Right atrium auricular region (tissue), 2 donors: ENCODE measurements at places on chromosomes 5 and 9. TPM values are rescaled to one million over a fixed set of nuclear protein-coding genes. Genes with fewer than 3 reads are reported as not detected.
A peak's percentile ranks its signal among the peaks of the same experiment; 100 is the strongest.

GRCh38 chr9:90724112-90724511, 77.5 kb upstream of the SYK start:
- DNase-seq = no peak
- H3K36me3 ChIP-seq = no peaks in the 10 kb centered on the region
- H3K4me1 ChIP-seq = no peaks in the 10 kb centered on the region
- H3K4me3 ChIP-seq = no peak overlapping the region

TAF11L10 gene
- not detected for total RNA-seq

ANGPTL2 gene
- 42.8 TPM for total RNA-seq

- H3K27ac ChIP-seq = no peak overlapping the region
- H3K27me3 ChIP-seq = no peaks in the 10 kb centered on the region
- no peak overlapping the region for H3K4me3 ChIP-seq
- no peaks in the 10 kb centered on the region for H3K4me1 ChIP-seq
- DNase-seq = no peak
- no peaks in the 10 kb centered on the region for H3K36me3 ChIP-seq
Observed at GRCh38 chr5:143484601-143485000, 81.1 kb upstream of the NR3C1 start.

DNA sequence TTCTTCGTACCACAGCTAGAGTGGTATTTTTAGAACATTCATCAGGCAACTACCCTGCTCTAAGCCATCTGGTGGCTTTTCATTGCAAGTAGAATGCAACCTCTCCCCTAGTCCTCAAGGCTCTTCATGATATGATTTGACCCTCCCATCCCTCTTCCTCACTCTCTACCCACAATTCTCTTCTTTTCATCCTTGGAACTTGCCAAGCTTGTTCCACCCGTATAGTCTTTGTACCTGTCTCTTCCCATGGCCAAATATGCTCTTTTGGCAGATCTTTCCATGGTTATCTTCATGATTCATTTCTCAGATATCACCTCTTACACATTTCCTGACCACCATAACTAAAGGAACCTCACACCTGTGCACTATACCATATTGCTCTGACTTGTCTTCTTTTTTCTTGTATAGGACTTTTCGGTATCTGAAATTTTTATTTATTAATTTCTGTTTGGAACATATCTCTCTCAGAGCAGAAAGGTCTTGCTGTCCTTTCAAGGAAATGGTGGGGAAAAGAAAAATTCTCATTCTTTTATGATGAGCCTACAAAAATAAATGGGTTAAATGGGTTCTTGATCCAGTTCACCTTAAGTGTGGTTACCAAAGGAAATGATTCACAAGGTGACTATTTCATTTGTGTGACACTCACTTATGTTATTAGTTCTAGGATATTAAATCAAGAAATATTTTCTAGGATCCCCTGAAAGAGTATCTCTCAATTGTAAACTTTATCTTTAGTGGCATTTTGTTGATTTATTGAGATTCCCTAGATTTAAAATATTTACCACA, 3.7 kb upstream of the CD274 start:
- no peaks in the 10 kb centered on the region for H3K27me3 ChIP-seq
- DNase-seq = no peak
- H3K4me3 ChIP-seq = no peak overlapping the region
- no peaks in the 10 kb centered on the region for H3K36me3 ChIP-seq
- H3K27ac ChIP-seq = no peak overlapping the region
- no peaks in the 10 kb centered on the region for H3K4me1 ChIP-seq

FGD3 gene
- total RNA-seq = 3.3 TPM

GRCh38 chr9:127035423-127035822, 87.0 kb downstream of the ANGPTL2 start:
- H3K4me3 ChIP-seq = no peak overlapping the region
- no peaks in the 10 kb centered on the region for H3K36me3 ChIP-seq
- H3K4me1 ChIP-seq = no peaks in the 10 kb centered on the region

PLAC8L1 gene
- total RNA-seq = not detected

DNA sequence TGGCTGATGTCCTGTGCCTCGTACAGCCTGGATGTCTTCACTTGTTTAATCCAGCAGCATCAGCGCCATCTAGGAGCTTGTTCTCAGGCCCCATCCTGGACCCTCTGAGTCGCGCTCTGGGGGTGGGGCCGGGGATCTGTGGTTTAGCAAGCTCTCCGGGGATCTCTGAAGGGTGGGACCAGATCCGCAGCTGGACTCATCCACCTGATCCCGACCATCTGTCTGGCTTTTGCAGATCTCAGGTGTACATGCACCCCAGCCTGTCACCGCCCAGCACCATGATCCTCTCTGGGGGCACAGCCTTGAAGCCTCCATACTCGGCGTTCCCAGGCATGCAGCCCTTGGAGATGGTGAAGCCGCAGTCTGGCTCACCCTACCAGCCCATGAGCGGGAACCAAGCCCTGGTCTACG, 15.1 kb upstream of the POMT1 start:
- H3K4me3 ChIP-seq = no peak overlapping the region
- H3K27me3 ChIP-seq = no peaks in the 10 kb centered on the region
- no peaks in the 10 kb centered on the region for H3K4me1 ChIP-seq
- no peak for DNase-seq

DNA sequence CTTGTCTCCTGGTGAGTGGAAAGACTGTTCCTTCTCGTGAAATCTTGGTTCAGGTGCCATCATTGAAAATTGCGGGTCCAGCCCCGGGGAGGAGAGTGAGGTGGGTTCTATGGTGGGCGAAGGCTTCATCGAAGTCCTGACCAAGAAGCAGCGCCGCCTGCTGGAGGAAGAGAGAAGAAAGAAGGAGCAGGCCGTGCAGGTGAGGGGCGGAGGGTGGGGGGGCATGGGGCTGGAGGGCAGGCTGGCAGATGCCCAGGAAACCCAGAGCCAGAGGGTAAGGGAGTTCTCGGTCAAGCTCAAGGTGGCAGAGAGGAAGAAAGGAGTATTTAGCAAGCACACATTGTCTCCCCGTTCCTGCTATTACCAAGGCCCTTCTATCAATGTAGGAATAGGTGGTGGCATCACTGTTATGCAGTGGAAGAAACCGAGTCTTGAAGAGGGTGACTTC, 24.3 kb upstream of the POMT1 start:
- no peaks in the 10 kb centered on the region for H3K4me1 ChIP-seq
- peaks cover 97% of the 10 kb centered on the region for H3K36me3 ChIP-seq

DNA sequence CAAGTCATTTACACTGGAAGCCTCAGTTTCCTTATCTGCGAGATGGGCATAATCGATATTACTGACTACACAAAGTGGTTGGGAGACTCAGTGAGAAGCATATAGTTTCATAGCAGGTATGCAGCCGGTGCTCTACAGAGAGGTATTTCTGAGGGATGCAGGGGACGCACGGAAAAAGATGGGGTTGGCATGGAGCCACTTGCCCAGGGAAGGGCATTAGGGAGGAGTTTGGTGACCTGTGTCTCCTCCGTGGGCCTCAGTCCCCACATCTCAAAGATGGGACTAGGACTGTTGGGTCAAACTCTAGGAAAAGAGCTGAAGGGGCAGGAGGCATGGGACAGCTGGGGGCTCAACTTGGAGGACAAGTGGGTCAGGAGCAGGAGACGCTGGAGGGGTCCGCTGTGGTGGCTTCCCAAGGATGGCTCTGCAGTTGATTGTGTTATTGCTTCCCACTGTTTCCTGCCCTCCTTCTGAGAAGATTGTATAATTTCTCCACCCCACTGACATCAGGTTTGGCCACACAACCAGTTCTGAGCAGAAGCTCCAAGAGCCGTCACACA, 158.6 kb upstream of the ALDH1B1 start:
- H3K27me3 ChIP-seq = no peaks in the 10 kb centered on the region
- H3K4me3 ChIP-seq = no peak overlapping the region
- H3K4me1 ChIP-seq = no peaks in the 10 kb centered on the region
- no peak overlapping the region for H3K27ac ChIP-seq

- H3K36me3 ChIP-seq = no peaks in the 10 kb centered on the region
- H3K27ac ChIP-seq = no peak overlapping the region
- H3K4me3 ChIP-seq = no peak overlapping the region
- H3K27me3 ChIP-seq = no peaks in the 10 kb centered on the region
- no peak for DNase-seq
- no peaks in the 10 kb centered on the region for H3K4me1 ChIP-seq
Observed at GRCh38 chr9:13974891-13975290, 339.1 kb downstream of the NFIB start.

DNA sequence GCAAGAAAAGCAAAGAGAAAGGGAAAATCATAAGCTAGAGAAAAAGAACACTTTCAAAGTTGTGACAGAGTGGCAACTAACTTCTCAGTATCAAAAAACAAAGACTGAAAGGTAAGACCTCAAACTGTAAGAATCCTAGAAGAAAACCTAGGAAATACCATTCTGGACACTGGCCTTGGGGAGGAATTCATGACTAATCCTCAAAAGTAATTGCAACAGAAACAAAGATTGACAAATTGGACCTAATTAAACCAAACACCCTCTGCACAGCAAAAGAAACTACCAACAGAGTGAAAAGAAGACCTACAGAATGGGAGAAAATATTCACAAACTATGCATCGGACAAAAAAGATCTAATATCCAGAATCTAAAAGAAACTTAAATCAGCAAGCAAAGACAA, 79.1 kb downstream of the FEM1C start:
- H3K36me3 ChIP-seq = no peaks in the 10 kb centered on the region
- no peak overlapping the region for H3K4me3 ChIP-seq
- no peak for DNase-seq
- no peak overlapping the region for H3K27ac ChIP-seq
- H3K4me1 ChIP-seq = no peaks in the 10 kb centered on the region

DNA sequence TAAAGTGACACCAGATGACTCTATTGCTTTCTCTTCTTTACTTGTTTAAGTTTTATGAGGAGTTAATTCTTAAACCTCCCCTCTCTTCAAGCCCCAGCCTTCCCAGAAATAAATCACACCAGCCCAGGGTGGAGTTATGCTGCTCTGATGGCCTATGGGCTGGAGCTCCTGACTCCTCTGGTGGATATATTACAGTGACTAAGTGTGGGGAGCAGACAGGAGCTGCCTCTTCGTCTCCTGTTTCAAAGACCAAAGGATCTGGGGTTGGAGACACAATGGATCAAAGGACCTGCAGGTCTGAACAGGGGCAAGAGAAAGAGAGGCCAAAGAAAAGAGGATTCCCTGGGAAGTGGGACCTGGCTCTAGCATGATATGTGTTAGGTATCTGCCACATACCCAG, 312.0 kb upstream of the MSX2 start:
- H3K36me3 ChIP-seq = no peaks in the 10 kb centered on the region
- H3K4me3 ChIP-seq = no peak overlapping the region
- no peak for DNase-seq
- no peak overlapping the region for H3K27ac ChIP-seq

DNA sequence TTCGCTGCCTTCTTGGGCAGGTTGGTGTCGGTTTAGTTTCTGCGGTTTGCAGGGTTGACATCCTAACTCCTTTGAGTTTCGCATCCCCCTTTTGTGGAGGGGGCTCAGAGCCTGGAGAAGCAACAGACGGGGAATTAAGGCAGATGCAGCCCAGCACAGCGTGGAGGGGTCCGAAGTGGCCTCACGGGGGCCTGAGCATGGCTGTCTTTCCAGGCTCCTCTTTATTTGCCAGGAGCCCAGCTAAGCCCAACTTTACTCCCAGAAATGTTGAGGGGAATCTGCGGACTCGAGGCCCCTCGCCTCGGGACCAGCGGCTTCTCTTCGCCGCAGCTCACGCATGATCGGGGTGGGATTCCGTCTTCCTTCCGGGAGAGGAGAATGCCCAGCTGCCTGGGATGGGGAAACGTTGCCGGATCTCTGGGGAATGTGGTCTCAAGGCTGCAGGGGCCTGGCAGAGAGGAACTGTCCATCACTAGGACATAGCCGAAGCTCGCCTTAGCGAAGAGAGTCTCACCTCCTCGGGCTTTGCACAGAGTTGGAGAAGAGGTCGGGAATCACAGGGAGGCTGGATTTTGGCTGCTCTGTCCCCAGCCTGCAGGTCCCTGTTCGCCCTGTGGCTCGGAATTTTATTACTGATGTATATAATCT, 1.3 kb downstream of the RAI14 start:
- no peaks in the 10 kb centered on the region for H3K27me3 ChIP-seq
- peak overlapping the region; percentile 79 for H3K4me3 ChIP-seq
- peaks cover 25% of the 10 kb centered on the region for H3K4me1 ChIP-seq
- no peaks in the 10 kb centered on the region for H3K36me3 ChIP-seq
- peak overlapping the region; percentile 86 for H3K27ac ChIP-seq
- no peak for DNase-seq

HACD4 gene
- total RNA-seq = 1.7 TPM

BAAT gene
- total RNA-seq = 0.20 TPM

CDKN2B-AS1 gene
- total RNA-seq = not detected

TMC1 gene
- not detected for total RNA-seq

PLEKHG4B gene
- 0.48 TPM for total RNA-seq

DNA sequence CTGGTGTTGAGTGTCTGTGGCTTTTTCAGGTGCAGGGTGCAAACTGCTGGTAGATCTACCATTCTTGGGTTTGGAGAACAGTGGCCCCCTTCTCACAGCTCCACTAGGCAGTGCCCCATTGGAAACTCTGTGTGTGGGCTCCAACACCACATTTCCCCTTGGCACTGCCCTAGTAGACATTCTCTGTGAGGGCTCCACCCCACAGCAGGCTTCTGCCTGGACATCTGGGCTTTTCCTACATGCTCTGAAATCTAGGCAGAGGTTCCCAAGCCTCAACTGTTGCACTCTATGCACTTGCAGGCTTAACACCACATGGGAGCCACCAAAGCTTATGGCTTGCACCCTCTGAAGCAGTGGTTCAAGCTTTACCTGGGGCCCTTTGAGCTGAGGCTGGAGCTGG, 80.9 kb downstream of the BARX1 start:
- H3K27me3 ChIP-seq = no peaks in the 10 kb centered on the region
- no peak for DNase-seq
- H3K36me3 ChIP-seq = no peaks in the 10 kb centered on the region

RNF224 gene
- total RNA-seq = not detected

DNA sequence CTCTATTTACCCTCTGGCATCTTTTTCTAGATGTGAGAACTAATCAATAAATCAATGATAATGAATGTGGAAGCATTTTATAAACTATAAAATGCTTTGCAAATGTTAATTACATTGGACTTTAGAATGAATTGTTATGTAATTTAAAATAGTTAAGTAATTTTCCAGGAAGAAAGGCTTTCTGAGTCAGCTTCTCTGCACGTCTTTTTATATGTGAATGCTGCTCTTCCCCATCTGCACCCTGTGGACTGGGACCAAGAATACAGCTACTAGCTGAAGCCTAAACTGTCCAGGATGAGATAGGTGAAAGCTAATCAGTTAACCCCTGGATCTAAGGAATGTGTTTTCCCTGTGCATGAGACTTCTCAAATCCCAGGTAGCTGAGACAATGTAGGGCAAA, 292.9 kb downstream of the NR3C1 start:
- H3K36me3 ChIP-seq = no peaks in the 10 kb centered on the region
- peak overlapping the region; percentile 19 for H3K27ac ChIP-seq
- H3K27me3 ChIP-seq = no peaks in the 10 kb centered on the region
- no peak for DNase-seq

DNA sequence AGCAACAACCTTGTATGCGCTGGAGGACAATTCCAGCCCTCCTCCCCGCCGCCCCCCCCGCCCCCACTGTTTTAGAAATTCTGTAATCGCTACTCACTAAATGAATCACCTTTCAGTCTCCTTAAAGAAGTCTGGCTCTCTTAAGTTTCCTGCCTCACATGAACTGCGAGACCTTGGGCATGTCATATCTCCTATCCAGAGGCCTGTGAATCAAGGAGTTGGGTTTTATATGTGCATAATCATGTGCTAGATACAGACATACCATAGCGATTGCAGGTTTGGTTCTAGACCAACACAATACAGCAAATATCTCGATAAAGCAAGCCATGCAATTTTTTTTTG, 337 bp upstream of the DMAC1 start:
- peak overlapping the region; percentile 81 for H3K4me3 ChIP-seq
- peaks cover 7% of the 10 kb centered on the region for H3K4me1 ChIP-seq
- H3K27me3 ChIP-seq = no peaks in the 10 kb centered on the region

- no peak for DNase-seq
- no peaks in the 10 kb centered on the region for H3K36me3 ChIP-seq
- H3K4me3 ChIP-seq = no peak overlapping the region
Observed at GRCh38 chr9:85577353-85577952, 164.3 kb downstream of the AGTPBP1 start.

LTC4S gene
- total RNA-seq = 11.1 TPM

SYNPO gene
- total RNA-seq = 369 TPM
